ENCODE measurements at places on chromosomes 7 and 10.

DNA sequence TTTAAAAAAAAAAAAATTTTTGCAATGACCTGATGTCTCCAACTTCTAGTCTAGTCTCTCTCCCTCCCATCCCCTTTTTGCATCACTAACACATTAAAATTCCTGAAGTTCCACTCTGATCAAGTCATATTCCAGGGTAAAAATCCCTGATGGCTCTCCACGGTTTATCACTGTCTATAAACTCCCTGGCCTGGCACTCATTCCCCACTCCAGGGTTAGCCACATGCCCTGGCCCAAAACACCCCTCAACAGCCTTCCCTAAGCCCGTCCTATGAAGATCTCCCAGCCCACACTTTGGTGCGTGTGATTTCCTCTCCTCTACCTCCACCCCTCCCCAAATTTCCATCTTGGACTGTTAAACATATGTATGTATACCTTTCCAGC is 125.4 kb downstream of the JAZF1 start:
- DNase-seq, result no peak

DNA sequence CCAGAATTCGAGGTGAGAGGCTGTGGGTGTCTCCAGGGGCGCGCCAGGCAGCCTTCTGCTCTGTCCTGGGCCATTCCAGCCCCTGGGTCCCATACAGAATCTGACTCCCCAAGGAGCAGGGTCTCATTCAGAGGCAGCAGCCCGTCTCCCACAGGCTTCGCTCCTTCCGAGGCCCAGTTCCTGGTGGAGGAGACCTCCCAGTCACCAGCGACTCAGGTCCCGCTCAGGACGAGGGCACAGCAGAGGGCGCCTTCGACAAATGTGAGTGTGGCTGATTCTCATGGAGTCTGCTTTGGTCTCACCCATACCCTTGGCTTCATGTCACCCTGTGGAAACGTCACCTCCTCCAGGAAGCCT is 81.8 kb upstream of the GPR26 start:
- DNase-seq, result no peak

GRCh38 chr10:75662715-75663114 is 231.3 kb downstream of the LRMDA start:
- no peak for DNase-seq

- DNase-seq, result no peak
Measured at GRCh38 chr7:1288996-1289551, 56.4 kb downstream of the UNCX start.

GRCh38 chr7:91843831-91844230 is 36.7 kb downstream of the MTERF1 start:
- no peak for DNase-seq

DNA sequence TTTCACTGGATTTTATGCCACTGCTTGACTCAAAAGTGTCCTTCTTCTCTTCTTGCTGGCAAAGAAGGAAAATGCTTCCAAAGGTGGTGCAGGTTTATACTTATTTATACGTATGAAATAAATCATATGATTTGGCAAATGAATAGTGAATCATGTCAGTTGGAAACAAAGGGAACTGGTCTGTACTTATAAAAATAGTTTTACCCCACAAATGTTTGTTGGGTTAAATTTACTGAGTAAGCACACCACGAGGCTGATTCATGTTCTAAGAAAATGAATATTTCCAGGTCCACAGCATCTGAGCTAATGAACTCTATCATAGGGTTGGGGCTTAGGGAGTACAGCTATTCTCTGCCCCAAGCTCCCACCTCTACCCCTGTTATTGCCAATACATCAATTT is 232.2 kb downstream of the TRIL start:
- no peak for DNase-seq

- no peak for DNase-seq
Measured at GRCh38 chr10:28644647-28645046, 32.7 kb upstream of the BAMBI start.

DNA sequence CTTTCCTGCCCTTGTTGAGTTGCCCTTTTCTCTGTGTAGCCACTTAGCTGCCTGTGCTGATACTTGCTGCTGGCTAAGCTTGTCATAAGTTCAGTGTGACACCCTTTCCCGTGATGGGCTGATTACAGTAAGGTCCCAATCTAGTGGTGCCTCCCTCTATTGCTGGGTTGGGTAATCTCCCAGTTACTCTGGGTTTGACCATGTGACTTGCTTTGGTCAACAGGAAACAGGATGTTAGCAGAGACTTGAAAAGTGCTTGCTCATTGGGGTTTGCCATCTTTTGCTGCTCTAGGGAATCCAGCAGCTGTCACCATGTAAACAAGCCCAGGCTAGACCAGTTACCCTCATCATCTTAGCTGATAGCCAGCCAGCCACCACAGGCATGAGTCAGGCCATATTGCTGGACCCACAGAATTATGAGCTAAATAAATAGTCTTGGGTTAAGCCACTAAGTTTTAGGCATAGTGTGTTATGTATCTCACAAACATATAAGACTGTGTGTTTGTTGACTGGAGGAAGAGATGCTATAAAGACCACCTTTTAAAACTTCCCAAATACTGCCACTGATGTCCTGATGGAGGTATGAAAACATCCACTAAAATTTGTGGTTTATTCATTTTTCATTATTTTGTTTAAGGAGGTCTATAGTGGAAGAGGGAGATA is 4.0 kb upstream of the LEP start:
- no peak for DNase-seq

- DNase-seq, result no peak
Measured at GRCh38 chr10:86659721-86660453, 5.5 kb downstream of the OPN4 start.

GRCh38 chr10:133344236-133344635 is 2.9 kb upstream of the PRAP1 start:
- DNase-seq, result no peak

- no peak for DNase-seq
Measured at GRCh38 chr10:129410688-129411392, 56.2 kb upstream of the MGMT start.

GRCh38 chr10:27446091-27446918 is 57.8 kb upstream of the RAB18 start:
- DNase-seq, result no peak

- no peak for DNase-seq
Measured at GRCh38 chr10:124612611-124613498, 131.3 kb downstream of the FAM53B start.

GRCh38 chr7:155259866-155260497 is 37.7 kb upstream of the INSIG1 start:
- DNase-seq, result no peak

DNA sequence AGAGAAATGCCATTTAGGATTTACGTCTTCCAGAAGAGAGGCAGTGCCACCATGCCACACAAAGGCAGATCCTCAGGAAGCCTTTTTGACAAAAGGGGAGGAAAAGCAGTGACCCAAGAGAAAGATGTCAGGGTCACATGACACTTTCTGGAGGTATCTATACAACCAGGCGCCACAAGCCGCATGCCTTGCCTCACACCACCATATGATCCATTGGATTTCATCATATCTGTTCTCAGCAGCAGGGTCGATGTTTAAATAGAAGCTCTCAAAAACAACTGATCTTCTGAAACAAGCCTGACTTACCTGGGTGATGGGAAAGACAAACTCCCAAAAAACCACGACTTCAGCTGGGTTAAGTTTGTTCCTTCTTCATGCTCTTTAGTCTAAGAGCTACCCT is 52.5 kb upstream of the UNC5B start:
- DNase-seq, result no peak

DNA sequence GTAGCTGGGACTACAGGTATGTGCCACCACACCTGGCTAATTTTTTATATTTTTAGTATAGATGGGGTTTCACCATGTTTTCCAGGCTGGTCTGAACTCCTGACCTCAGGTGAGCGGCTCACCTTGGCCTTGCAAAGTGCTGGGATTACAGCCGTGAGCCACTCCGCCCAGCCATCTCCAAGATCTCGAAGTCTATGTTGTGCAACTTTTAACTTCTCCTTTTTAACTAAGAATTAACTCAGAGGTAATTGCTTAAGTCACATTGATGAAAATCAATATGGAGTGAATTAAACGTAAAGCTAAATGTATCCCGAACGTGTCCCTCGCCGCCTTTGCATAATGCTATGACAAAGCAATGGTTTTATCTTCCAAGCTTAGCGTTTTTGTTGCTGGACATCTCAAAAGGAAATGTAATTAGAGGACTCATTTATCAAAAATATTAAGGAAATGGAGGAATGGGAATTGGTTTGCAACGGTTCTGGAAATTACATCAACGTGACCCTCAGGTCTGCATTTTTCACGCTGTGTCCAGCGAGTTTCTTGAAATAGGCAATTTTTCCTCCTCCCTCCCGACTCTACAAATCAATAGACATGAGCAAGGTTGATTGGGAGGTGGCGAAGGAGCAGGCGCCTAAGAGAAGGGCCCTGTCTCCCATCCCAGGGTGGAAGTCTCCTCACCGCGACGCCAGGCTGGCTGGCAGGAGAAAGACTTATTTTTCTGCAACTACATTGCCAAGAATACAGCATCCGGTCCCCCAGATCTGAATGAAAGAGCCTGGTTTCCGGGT is 89.8 kb downstream of the TMEM130 start:
- no peak for DNase-seq

DNA sequence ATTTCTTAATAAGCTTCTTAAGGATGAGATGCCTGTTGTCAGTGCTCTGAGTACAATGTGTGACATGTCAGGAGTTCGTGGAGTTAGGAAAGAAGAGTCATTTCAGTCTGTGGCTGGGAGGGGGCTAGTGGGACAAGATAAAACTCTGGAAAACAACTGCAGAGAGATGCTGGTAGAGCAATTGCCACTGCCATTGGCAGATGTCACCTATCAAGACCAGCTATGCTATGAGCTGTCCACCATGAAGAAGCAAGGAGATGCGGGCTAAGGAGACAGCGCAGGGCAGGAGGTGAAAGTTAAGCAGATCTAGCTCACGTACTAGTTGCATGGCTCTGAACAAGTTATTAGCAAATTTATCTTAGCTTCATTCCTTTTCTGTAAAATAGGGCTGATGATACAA is 756.7 kb downstream of the KCNMA1 start:
- DNase-seq, result no peak

- DNase-seq, result no peak
Measured at GRCh38 chr10:6729071-6729774, 149.1 kb upstream of the PRKCQ start.

DNA sequence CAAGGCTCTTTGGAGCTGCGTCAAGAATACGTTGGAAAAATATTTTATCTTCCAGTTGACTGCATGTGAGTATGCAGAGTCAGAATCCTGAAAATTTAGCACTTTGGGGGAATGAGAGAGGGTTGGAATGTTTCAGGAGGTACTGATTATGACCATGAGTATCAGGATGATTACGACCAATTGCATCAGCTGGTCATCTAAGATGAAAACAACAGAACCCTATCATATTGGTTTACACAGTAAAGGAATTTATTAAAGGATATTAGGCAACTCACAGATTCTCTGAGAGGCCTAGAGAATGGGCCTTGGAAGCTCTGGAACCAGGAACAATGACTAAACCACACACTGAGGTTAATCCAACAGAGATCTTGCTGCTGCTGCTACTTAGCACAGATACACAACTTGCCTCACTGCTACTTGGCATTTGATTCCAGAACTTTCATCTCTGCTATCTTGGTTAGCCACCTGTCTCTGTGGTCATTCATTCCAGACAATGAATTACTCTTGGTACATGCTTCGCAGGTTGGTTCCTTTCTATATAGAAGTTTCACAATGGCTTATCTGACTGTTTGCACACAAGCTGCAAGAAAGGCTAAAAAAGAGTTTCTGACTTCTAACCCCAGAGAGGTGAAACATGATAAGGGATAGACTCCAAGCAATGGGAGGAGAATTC is 68.0 kb upstream of the CTTNBP2 start:
- DNase-seq, result no peak

- DNase-seq, result no peak
Measured at GRCh38 chr10:30493609-30494530, 59.9 kb downstream of the MAP3K8 start.

- DNase-seq, result no peak
Measured at GRCh38 chr7:149827089-149827981, 10.8 kb upstream of the ZNF862 start.

DNA sequence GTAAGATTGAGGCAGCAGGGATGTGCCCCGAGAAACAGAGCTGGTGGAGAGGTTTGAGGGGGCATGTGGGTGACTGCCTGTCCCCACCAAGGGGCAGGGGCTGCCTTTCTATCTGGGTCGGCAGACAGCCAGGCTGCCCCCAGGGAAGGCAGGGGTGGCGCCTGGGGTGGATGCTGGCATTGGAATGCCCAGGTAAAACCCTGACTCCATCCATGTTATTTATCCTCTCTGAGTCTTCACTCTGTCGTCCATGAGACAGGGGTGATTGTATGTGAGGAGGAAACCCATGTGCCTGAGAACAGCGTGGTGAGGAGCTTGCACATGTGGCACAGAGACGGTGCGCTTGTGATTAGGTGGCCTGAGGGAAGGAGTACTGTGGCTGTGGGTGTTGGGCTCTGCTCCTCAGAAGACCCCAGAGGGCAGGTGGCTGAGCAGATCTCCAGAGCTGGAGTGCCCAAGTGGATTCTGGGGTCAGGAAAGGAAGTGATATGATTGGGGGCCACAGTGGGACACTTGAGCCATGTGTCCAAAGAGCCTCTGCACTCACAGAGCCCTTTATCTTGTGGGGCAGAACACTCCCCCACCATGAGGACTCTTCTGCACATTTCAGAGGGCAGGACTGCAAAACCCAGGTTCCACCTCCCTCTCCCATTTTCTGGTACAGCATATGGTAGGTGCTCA is 100.4 kb upstream of the RET start:
- DNase-seq, result no peak

DNA sequence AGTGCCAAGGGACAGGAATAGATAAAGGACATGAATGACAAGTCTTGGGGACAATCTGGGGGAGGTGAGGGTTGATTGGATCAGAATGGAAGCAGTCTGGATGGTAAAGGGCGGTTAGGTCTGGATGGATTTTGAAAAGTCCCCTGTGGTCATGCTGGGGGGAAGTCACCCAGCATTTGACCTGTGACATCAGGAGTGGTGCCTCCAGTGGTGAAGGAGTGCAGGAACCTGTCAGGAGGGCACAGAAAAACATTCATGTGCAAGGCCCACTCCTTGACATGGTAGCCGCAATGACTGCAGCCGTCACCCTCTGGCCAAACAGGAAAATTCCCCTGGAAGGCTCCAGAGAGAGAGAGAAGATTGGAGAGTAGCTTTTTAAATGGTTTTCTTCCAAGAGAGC is 304.8 kb downstream of the GFRA1 start:
- no peak for DNase-seq

GRCh38 chr7:81408728-81409127 is 361.1 kb downstream of the HGF start:
- DNase-seq, result no peak

- no peak for DNase-seq
Measured at GRCh38 chr7:143321734-143322133, 5.8 kb downstream of the CLCN1 start.

- no peak for DNase-seq
Measured at GRCh38 chr10:63052083-63052482, 81.0 kb upstream of the NRBF2 start.

DNA sequence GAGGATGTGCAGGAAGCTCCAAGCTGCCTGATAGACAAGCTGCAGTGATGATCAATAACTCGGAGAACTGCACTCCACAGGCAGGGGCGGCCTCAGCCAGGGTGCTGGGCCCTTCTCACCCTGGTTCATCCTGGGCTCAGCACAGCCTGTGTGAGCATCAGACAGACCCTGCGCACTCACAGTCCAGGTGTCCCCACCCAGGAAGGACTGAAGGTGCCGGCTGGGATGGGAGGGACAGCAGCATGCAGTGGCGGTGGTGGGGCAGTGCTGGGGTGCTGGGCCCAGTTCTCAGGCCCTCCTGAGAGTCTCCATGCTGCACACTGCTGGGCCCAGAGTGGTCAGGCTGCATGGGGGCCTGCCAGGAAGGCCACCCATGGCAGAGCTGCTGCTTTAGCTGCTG is 74.1 kb downstream of the ITIH5 start:
- DNase-seq, result no peak

- DNase-seq, result no peak
Measured at GRCh38 chr7:21059069-21059468, 272.4 kb upstream of the SP8 start.

All from activated naive CD8-positive, alpha-beta T cell treated with anti-CD3 and anti-CD28 coated beads, Interleukin-2, amount 50 U/mL, for 16 hours (primary cell).